Thymus (tissue), 14 donors: ENCODE measurements at places on chromosomes 7 and 10. TPM values are rescaled to one million over a fixed set of nuclear protein-coding genes. Genes with fewer than 3 reads are reported as not detected.

Gene TSPAN15
- 9.7 TPM for total RNA-seq

Gene HMX2
- total RNA-seq = 0.05 TPM

DNA sequence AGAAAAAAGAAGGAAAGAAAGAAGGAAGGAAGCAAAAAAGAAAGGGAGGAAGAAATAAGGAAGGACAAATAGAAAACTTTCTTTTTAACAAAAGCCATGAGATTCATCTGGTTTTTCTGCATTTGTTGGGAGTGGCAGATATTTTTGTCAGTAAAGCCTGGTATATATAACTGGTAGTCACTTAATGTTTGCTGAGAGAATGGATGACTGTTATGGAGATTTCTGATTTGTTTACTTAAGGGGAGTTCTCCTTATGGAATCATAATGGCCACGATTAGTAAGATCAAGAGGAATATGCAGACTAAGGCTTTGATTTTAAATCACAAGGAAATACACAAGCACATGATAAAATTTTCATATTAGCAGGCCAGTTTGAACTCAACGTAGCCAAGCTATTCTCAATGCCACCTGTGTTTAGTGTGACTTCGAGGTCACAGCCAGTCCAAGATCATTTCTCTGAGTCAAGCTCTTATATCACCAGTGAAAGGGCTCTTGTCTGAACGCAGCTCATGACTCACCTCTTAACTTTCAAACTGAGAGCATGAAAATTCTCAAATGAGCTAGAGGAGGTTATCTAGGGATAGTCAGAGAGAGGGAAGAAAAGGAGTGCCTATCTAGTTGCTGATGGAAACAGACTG is 445.1 kb upstream of the ZMIZ1 start:
- no peak for DNase-seq

GRCh38 chr7:31512166-31512565 is 1.7 kb upstream of the ITPRID1 start:
- no peak for DNase-seq

GRCh38 chr7:39153647-39154046 is 175.9 kb downstream of the POU6F2 start:
- DNase-seq = no peak

Gene AKR1C8
- 0.09 TPM for total RNA-seq

- no peak for DNase-seq
These were observed 77.0 kb upstream of the PODXL start for GRCh38 chr7:131633342-131633843.

DNA sequence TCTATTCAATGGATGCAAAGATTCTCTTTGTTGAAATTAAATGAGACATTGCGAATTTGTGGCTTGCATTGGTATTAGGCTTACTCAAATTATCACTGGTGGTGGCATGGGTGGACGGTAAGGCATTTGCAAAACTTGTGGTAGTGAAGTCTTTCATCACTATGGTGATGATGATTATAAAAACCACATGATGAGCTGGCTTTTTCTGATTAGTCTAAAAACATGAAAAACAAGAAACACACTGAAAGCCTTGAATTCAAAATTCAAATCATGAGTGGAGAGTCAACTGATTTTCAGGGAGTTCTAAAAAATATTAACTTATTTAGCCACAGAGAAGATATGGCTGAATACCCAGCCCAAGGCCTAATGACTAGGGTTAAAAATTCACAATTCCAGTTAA is 99.8 kb upstream of the HGF start:
- no peak for DNase-seq

Gene CYP3A5
- 2.1 TPM for total RNA-seq

Gene ITIH5
- 1.2 TPM for total RNA-seq

DNA sequence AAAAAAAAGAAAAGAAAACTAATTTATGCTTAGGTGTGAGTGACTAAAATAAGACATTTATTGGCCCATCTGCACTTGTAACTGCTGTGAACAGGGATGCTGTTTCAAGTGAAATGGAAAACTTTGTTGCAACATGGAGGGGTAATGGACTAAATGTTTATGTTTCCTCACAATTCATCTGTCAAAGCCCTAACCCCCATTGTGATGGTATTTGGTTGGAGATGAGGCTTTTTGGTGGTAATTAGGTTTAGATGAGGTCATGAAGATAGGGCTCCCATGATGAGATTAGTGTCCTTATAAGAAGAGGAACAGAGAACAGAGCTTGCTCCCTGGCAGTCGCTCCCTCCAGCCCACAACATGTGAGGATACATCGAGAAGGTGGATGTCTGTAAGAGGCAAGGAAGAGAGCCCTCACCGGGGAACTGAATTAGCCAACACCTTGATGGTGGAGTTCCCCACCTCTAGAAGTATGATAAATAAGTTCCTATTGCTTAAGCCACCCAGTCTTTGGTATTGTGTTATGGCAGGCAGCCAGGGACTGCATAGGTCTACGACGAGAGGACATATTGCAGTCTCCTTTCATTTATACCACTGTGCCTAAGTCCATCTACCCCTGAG is 28.6 kb upstream of the VCL start:
- DNase-seq = no peak

Gene ATP6V1F
- 107 TPM for total RNA-seq

- DNase-seq = peak; percentile 29
These were observed 25.2 kb upstream of the OPTN start for GRCh38 chr10:13074563-13075451.

Gene SLC29A4
- total RNA-seq = 0.38 TPM

Gene NRP1
- total RNA-seq = 15.8 TPM

- DNase-seq = no peak
These were observed 137.1 kb downstream of the SLC25A13 start for GRCh38 chr7:96184783-96185182.

DNA sequence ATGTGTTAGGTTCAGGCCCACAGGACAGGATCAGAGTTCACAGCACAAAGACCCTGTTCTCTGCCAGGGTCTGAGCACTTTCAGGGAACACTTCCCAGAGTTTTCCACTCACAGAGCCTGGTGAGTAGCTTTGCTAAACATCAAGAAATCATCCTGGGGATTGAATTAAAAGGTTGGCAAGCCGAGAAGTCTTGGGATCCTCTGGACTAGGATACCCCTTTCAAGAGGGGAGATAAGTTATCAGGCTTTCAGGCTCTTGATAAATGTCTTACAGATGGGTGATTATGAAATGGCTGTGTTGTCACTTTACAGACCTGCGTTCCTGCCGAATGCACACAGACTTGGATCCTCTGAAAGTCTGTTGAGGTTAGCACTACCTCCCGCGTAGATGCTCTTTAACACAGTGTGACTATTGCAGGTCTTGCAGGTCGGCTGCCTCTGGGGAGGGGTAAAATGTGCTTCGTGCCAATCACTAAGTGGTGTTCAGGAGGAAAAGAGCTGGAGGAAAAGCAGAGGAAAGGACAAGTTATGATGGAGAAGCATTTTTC is 473.5 kb upstream of the AKR1E2 start:
- no peak for DNase-seq

DNA sequence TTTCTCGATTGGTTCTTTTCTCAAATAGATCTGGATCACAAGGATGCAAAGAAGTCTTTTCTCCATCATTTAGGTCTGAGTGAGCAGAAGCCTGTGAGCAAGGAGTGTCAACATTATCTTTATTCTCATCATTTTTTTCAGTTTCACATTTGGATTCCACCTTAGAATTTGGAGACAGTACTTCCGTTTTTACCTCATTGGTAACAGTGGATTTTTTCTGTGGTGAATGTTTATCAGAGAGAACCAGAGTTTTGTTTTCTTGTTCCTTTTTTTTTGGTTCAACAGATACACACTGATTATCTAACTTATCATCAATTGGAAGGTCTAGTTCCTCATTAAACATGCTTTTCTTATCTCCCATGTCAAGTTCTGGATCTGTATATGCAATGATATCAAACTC is 151.3 kb downstream of the GALNT11 start:
- DNase-seq = no peak

Gene RTKN2
- total RNA-seq = 5.0 TPM

- DNase-seq = no peak
These were observed 4.0 kb upstream of the CFAP58 start for GRCh38 chr10:104349623-104350126.

- DNase-seq = no peak
These were observed 46.2 kb downstream of the RGS10 start for GRCh38 chr10:119496273-119496672.

DNA sequence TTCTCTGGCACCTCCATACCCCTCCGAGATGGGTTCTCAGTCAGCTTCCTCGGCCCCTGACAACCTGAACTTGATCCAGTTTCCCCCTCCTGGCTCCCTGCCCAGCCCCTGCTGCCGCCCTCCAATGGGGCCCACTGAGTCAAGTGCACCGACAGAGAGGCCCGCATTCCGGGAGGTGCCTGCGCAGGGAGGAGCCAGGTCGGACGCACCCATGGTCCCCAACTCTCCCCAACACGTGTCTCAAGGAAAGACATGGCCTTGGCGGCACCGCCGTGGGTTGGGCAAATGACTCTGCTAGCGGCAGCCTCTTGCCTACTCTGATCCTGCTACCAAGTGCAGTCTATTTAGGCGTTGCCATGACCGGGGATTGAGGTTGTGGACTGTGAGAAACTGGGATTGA is 275.3 kb downstream of the SNX13 start:
- no peak for DNase-seq

Gene NFE2L3
- 39.3 TPM for total RNA-seq

Gene PIK3AP1
- total RNA-seq = 8.1 TPM

DNA sequence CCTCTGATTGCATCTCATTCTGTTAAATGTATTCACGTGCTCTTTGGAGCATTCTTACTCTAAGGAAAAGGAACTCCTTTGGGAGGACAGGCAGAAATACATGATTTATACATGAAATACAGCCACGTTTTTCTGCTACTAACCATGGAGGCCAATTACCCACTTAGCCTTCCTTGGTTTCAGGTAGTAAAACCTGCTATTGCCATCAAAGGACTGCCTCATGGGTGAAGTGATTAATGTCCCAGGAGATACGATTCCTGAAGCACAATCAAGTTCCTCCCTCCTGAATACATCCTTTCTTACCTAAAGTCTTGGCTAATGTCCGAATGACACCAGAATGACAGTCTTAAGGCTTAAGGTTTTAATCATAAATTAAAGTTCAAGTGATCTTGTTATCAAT is 58.5 kb upstream of the PIK3CG start:
- no peak for DNase-seq

- DNase-seq = no peak
These were observed 90.8 kb upstream of the HECTD2 start for GRCh38 chr10:91319336-91319735.

DNA sequence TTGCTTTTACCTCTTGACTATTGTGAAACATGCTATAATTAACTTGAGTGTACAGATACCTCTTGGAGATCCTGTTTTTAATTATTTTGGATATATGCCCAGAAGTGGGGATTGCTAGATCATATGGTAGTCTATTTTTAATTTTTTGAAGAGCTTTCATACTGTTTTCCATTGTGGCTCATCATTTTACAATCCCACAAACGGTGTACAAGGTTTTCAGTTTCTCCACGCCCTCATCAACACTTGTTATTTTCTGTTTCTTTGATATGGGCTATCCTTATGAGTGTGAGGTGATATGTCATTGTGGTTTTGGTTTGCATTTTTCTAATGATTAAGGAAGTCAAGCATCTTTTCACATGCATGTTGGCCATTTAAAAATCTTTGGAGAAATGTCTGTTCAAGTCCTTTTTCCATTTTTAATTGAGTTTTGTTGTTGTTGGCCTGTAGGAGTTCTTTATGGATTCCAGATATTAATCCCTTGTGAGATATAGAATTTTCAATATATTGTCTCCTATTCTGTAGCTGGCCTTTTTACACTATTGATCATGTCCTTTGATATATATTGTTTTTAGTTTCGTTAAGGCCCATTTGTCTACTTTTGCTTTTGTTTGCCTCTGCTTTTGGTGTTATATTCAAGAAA is 7.5 kb downstream of the AGK start:
- no peak for DNase-seq

GRCh38 chr7:157299613-157300368 is 37.0 kb upstream of the DNAJB6 start:
- peak; percentile 45 for DNase-seq
